Small intestine (tissue), 16 donors: ENCODE measurements at places on chromosomes 1 and 21.

- DNase-seq = no peak
Observed at GRCh38 chr1:67052741-67053534, 1.0 kb downstream of the SLC35D1 start.

DNA sequence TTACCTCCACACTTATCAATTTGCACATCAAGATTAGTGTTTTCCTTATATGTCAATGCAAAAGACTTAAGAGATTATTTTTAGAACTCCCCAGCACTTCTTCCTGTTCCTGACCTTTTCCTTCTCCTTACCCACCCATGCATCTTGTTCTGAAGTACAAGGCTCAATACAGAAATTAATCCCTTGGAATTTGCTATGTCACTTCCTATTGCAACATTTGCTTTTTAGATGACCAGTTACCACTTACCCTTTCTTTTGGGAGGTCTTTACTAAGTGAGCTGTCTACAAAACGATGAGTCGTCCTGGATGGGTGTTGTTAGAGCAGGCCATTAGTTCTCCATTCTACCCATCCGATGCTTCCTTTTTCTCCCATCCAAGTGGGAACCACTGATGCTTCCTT is 221.2 kb downstream of the FMN2 start:
- no peak for DNase-seq

- no peak for DNase-seq
Observed at GRCh38 chr1:54246116-54246721, 46.3 kb downstream of the MRPL37 start.

- DNase-seq = no peak
Observed at GRCh38 chr1:32197074-32197473, 3.3 kb upstream of the CCDC28B start.

DNA sequence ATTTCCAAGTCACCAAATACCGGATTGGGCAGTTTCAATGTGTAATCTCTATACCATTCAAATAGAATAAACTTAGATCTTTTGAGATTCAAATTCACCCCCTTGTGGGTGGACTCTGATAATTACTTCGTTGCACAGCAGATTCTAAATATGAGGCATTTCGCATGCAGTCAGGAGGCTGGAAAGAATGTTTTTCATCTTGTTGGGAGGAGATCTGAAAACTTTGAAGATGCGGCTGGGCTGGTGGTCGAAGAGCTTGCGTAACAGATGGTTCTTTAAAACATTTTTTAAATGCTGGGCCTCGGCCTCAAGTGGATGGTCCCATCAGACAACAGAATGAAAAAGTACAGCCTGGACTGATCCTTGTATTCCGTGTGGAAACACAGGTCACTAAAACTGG is 10.4 kb downstream of the NR5A2 start:
- no peak for DNase-seq

GRCh38 chr1:10728595-10729410 is 67.6 kb downstream of the CASZ1 start:
- DNase-seq = no peak

- no peak for DNase-seq
Observed at GRCh38 chr1:53705446-53706096, 33.4 kb downstream of the GLIS1 start.

DNA sequence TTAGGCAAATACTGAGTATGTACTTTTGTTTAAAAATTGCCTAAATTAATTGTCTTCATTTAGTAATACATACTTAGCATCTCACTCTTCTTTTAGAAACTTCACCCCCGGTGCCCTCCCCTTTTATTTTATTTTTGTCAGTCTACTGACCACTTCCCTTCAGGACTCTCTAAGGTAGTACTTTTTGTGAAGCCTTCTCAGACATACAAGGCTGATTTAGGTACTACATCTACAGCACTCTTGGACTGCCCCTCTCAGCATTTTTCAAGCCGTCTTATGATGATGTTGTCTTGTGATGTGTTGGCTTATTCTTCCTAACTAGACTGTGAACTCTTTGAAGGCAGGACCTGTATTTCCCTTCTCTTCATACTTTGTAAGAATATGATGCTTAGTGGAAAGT is 24.7 kb downstream of the RPS6KC1 start:
- no peak for DNase-seq

- DNase-seq = peak; percentile 52
Observed at GRCh38 chr1:9843576-9843945, 19.8 kb upstream of the CLSTN1 start.

- no peak for DNase-seq
Observed at GRCh38 chr21:43194303-43195120, 25.7 kb downstream of the CRYAA start.

GRCh38 chr1:65075123-65075976 is 72.7 kb upstream of the AK4 start:
- peak; percentile 73 for DNase-seq

DNA sequence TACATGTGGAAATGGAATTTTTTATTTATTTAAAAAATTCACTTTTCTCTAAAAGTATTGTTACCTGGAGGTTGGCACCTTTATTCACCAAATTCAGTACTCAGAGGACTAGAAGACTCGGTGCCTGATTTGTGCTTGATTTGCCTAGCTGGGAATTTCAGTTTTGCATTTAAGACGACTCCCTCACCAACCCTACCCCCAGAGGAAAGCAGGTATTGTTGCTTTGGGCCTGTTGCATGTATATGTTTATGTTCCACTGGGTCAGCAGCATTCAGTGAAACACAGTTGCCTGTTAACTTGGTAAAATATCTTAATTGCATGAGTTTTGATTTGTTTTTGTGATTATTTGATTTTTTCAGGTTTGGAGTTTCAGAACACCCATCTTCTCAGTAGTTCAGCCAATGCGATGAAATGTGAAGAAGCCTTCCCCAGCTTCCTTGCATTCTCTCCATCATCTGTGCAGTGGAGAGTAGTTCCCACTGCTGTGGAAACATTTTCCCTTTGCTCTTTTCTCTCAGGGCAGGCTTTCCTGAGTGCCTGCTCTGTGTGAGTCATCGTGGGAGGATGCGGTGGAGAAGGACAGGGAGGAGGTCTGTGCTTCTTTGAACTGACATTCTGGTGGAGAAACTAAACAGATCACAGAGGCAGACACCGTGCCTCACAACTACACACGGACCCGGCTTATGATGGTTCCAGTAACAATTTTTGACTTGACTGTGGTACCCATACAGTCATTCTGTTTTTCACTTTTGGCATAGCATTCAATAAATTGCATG is 6.4 kb downstream of the ADARB1 start:
- DNase-seq = no peak

DNA sequence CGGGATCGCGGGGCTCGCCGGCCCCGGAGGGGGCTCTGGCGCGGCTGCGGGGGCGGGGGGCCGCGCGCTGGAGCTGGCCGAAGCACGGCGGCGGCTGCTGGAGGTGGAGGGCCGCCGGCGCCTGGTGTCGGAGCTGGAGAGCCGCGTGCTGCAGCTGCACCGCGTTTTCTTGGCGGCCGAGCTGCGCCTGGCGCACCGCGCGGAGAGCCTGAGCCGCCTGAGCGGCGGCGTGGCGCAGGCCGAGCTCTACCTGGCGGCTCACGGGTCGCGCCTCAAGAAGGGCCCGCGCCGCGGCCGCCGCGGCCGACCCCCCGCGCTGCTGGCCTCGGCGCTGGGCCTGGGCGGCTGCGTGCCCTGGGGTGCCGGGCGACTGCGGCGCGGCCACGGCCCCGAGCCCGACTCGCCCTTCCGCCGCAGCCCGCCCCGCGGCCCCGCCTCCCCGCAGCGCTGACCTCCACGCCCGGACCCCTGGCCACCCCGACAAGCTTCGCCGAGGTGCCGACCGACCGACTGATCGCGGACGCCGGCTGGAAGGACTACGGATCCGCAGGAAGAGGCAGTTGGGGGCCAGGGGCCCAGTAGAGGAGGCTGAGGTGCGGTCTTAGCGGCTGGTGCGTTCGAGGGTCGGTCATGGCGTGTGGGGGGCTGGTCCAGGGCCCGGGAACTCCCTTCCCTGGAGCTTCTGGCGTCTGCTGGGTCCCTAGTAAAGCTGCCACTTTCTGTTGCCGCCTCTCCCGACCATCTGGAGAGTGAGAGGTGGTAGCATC is 711 bp downstream of the TRNP1 start:
- DNase-seq = no peak

GRCh38 chr1:68308034-68308433 is 75.7 kb upstream of the WLS start:
- no peak for DNase-seq

DNA sequence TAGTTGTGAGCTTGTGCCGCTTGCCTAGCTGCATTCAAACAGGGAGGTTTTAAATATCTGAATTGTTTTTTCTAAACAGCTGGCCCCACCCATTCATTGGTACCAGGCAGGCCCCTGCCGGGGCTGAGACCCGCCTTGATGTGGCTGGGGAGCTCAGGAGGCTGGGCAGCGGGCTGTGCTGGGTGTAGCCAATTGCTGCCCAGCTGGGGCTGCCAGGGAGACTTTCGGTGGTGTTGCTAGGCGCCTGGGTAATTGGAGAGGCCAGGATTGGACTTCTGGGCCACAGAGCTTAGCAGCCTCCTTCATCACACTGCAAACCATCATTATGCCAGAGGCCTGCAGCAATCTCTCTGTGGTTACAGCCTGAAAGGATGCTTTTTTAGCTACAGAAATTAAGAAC is 12.2 kb downstream of the RHBDL2 start:
- no peak for DNase-seq

- no peak for DNase-seq
Observed at GRCh38 chr1:75731881-75732280, 7.4 kb downstream of the ACADM start.

- no peak for DNase-seq
Observed at GRCh38 chr1:186492531-186493291, 31.8 kb upstream of the PDC start.

- peak; percentile 6 for DNase-seq
Observed at GRCh38 chr21:18369115-18369514, 34.5 kb downstream of the TMPRSS15 start.

- DNase-seq = peak; percentile 64
Observed at GRCh38 chr21:38505654-38506523, 7.6 kb upstream of the ERG start.

DNA sequence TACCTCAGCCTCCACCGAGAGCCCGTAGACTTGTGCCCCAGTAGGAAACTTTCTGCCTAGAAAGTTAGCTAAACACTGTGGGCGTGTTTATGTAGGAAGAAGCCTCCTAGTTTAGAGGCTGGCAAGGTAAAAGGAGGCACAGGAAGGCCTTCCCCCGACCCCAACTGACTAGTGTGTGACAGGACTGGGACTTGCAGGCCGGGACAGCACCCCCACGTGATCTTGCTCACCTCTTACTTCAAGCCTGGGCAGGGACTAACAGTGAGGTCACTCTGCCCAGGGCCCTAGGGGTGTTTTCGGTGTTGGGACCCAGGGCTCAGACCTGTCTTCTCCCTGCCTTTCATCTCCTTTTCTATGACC is 392 bp upstream of the TAGLN2 start:
- no peak for DNase-seq

GRCh38 chr1:214427871-214428277 is 123.5 kb downstream of the PTPN14 start:
- peak; percentile 35 for DNase-seq

- no peak for DNase-seq
Observed at GRCh38 chr1:101259744-101260148, 22.9 kb downstream of the S1PR1 start.

- peak; percentile 25 for DNase-seq
Observed at GRCh38 chr1:234372011-234372757, 1.1 kb upstream of the COA6 start.

DNA sequence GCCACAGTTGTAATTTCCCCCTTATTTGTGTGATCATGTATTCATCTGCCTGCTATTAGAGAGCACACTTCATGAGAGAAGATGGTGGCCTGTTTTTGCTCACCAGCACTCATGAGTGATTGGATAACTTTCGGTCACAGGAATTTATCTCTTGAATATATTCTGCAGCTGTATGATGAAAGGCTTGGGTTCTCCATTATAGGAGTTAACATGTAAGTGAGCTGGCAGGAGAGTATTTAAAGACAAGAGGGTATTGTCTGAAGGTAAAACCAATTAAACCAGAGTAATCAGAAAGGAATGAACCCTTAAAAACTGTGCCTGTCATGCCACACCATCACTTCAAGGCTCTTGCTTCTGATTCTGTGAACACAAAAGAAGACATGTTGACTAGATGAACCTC is 574.9 kb upstream of the CAMK1G start:
- DNase-seq = no peak

DNA sequence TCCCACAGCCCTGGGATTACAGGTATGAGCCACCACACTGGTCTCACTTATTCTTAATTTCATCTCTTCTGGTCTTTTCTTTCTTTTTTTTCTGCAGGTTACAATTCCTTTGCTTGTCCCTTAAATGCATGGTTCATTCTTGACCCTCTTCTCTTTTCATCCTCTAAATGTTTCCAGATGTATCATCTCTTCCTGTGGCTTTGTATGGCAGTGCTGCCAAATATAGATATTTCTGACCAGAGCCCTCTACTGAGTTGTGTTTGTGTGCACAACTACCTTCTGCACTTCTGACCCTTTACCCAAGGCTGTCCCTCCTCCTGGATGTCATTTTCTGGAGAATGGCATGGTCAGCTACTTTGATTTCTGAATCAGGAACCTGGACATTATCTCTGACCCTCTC is 32.5 kb downstream of the OLFML3 start:
- no peak for DNase-seq

- no peak for DNase-seq
Observed at GRCh38 chr1:201212461-201213055, 21.9 kb downstream of the IGFN1 start.
